ENCODE measurements at places on chromosomes 12 and 14.

DNA sequence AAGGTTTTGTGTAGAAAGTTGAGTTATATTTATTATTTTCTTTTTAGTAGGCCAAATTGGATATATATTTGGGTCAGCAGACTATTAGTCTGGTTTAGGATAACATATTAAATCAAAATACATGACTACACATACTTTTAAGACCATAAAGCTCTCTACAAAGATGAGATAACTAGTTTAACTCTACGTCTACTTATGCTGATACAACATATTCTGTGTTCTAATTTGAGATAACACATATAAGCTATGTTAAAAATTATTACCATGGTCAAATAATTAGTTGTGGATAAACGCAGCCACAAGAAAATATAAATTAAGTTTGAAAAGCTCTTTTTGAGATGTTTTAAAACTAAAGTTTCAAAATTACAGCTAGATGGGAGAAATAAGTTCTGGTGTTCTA is 55.3 kb downstream of the IPO8 start:
- no peak for DNase-seq

GRCh38 chr12:101962486-101962885 is 85.1 kb downstream of the DRAM1 start:
- no peak for DNase-seq

- DNase-seq: peak; percentile 8
These were observed 129.3 kb upstream of the SSTR1 start for GRCh38 chr14:38078393-38078792.

DNA sequence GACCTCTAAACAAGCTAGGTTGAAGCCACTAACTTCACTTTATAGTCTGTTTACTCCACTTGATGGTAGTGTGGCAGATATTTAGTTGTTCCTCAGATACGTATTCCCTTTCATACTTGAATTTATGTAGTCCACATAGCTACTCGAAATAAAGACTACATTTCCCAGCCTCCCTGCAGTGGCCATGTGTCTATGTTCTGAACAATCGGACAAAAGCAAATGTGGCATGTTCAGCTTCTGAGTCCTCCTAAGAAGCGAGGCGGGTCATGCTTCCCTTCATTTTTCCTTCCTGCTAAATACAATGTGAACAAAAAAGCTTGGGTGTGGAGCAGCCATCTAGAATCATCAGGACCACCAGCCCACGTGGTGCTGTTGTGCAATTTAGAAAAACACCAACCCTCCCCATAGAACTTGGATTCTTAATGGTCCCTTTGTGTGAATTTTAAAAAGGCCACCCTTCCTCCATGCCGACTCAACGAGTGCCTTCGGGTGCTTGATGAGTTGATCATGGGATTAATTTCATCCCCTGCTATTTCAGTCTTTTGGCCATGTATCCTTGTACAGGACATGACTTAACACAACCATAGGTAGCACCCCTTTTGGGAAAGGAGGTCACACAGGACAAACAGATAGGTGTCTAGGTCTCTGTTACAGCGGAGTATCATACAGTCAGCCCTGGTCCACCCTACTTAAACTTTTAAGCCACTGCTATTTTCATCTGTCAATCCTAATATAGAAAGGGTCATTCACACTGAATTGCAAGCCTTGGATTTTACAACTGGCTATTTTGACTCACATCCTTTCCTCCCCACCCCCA is 60.7 kb downstream of the ZFC3H1 start:
- no peak for DNase-seq

DNA sequence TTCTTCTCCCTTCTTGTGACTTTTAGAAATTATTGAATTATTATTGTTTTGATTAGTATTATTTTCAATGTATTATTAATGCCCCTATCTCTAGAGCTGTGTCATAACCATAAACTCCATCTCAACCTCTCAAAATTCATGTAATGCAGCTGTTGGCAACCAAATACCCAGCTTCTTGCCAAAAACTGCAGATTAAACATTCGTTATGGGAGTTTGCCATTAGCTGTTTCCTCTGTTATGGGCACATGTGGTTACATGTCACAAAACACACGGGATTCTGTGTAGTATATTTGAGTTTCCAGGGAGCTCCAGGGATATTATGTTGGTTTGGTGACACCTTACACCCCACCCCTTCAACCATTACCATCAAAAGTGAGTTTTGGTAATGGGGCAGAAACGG is 2.8 kb upstream of the ALX1 start:
- DNase-seq: no peak

GRCh38 chr14:65815127-65815526 is 402.6 kb downstream of the FUT8 start:
- DNase-seq: no peak

DNA sequence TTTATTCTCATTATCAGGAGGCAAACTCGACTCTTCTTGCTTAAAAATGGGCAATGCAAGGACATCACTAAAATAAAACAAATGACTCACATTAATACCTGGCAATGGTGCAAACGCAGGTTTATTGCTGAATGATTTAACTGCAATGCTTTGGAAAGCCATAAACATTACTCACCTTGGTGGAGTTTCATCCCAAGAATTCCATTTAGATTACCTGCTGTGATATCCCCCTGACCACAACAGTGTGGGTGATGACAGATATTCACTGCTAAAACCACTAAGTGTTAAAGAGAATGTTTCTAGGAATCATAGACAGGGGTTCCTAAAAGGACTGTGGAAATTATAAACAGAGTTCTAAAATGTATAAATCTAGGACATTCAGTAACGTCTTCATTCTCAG is 35.3 kb upstream of the CSRNP2 start:
- DNase-seq: no peak

DNA sequence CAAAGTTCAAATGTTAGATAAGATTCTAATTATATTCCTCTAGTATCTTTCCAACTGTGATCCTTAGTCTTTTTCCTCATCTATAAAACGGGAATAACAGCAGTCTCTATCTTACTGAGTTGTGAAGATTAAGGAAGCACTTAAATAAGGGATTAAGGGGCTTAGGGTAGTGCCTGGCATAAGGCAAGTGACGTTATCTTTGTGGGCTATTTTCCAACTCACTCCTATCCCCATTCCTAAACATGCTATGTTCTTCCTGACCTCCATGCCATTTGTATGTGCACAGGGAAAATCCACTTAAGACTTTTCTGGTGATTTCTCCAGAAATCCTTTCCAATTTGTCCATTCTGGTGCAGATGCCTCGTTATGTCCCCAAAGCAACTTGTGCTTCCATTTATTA is 33.3 kb downstream of the SUPT16H start:
- DNase-seq: no peak

DNA sequence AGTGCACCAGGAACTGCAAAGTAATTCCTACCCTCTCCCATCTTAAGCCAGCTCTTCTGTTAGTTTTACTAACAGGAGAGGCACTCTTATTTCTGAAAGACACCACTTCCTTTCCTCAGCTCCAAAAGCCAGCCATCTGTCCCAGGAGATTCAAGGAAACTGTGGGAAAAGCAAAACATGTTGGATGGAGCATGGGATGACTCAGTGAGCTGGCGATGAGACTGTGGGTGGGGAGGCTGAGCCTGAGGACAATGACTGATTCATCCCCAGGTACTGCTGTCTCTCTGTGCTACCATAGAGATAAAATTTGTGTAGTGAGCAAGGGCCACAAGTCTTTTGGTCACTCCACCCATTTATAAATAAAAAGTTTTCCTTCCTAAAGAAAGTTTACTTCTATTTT is 141.4 kb downstream of the MYRFL start:
- DNase-seq: no peak

- no peak for DNase-seq
These were observed 6.8 kb upstream of the HNF1A start for GRCh38 chr12:120971299-120972180.

DNA sequence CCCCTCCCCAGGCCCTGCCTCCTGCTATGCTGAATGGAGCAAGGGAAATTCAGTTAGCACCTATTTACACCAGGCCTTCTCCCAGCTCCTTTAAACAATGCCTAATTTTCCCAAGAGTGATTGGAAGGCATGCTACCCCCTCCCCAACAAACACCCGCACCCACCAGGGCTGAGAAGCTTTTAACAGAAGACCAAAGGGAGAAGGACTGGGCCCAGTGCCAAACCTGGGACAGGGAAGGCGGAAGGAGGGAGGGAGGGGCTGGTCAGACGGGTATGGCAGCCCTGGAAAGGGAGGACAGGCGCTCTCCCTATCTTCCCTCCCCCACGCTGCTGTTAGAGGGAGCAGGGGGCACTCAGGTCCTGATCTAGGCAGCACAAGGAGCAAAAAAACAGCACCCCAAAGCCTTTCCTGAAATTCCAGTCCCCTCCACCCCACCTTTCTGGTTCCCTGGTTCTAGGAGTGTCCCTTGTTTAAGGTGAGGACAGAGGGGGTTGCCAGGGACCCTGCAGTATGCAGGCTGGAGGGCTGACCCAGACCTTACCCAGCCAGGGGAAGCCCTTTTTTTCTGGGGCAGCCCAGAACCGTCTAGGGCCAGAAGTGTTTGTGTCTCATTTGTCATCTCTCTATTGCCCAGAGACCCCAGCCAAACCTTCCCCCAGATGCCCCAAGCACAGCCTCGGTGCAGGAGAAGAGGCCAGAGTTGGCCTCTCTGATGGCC is 2.4 kb upstream of the KRT8 start:
- DNase-seq: no peak

DNA sequence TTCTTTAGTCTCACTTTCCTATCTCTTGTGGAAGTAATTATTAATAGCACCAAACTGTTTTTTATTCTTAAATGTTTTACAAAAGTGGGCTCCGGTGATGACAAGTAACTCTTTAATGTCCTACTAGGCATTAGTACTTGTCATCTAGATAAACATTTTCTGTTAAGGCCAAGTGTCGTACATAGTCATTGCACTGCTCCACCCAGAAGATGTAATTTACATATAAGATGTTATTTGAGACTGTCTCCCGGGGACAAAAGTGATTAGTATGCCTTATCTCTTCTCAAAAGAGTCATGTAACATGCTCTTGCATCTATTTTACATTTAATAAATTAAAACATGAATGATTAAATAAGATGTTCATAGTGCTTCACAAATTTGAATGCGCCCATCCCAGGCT is 88.4 kb downstream of the FLRT2 start:
- DNase-seq: no peak

DNA sequence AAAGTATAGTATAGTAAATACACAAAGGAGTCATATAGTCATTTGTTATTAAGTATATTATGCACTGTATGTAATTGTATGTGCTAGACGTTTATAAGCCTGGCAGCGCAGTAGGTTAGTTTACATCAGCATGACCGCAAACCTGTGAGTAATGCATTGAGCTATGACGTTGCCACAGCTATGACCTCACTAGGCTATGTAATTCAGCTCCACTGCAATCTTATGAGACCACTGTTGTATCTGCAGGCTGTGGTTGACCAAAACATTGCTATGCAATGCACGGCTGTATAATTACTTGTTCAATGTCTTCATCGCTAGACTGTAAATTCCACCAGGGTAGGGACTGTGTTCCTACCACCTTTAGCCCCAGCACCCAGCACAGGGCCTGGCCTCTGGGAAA is 53.2 kb upstream of the VASH1 start:
- DNase-seq: no peak

GRCh38 chr12:12979731-12980259 is 20.3 kb downstream of the HEBP1 start:
- no peak for DNase-seq

GRCh38 chr12:12224240-12224940 is 42.5 kb downstream of the LRP6 start:
- no peak for DNase-seq

DNA sequence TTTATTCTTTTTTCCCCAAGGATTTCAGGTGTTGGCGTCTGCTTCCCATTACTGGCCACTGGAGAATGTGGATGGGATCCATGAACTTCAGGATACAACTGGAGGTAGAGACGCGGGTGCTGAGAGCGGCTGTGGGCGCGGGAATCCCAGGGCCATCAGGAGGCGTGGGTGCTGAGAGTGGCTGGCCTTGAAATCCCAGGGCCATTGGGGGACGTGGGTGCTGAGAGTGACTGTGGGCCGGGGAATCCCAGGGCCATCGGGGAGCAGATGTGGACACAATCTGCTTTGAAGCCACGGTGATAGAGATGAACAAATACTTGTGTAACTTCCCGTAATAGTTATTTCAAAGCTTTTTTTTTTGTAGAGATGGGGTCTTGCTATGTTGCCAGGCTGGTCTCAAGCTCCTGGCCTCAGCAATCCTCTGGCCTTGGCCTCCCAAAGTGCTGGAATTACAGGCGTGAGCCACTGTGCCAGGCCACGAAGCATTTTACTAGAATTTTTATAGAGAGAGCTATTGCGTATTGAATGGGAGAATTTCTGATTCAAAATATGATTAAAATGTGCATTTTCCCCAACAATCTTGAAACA is 12.8 kb downstream of the ADGRD1 start:
- DNase-seq: no peak

GRCh38 chr12:113479216-113479589 is 7.5 kb upstream of the LHX5 start:
- DNase-seq: no peak

GRCh38 chr14:93965287-93965821 is 11.0 kb downstream of the ASB2 start:
- DNase-seq: no peak

DNA sequence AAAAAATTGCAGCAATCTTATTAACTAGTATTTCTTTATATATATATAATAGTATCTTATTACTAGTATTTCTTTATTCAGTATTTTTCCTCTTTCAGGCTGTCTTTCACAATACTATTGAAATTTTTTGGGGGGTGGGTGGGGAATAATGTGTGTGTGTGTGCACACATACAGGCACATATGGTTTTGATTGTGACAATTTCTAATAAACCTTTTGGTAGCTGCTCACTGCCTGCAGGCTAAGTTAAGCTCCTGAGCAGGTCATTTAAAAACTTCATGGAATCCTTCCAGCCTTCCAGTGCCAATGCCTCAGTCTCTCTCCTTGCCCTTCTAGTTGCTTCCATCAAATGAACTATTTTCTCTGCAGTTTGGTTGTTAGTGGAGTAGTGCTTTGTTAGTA is 490.1 kb downstream of the PCNX1 start:
- DNase-seq: no peak

GRCh38 chr14:53783256-53783655 is 173.4 kb downstream of the BMP4 start:
- DNase-seq: no peak

- no peak for DNase-seq
These were observed 116.5 kb downstream of the RFLNA start for GRCh38 chr12:124411281-124411878.

DNA sequence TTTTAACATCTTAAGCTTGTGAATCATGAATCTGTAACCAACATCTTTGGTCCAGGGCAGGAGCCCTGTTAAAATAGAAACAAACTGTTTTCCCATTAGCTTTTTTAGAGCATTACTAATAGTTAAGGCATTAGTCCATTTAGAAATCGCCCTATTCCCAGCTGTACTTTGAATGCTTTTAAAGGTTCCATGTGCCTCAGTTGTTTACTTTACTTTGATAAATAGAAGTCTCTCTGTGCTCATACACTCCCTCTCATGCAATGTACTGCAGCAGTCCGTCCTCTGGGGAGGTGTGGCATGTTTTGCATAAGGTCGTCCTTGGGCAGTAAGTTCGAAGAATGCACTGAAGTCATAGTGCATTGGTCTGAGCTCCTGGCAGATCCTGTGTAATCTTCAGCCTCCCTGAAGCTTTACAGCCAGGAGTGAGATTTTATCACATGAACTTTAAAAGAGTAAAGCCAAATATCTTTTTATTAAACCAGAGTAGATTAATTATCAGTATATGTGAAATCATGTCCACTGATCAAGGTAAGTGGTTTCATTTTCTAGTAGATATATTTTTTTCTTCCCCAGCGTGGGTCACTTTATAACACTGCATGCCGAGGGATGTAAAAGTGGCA is 134.7 kb downstream of the FGD4 start:
- no peak for DNase-seq

GRCh38 chr12:2892246-2892645 is 1.6 kb downstream of the TULP3 start:
- DNase-seq: no peak

All from stimulated activated CD8-positive, alpha-beta memory T cell treated with anti-CD3 and anti-CD28 coated beads, Interleukin-4, amount 100 ng/mL, for 1 hour (primary cell).